Endodermal cell (in vitro differentiated cells): ENCODE measurements at places on chromosomes 2 and 18. TPM values are rescaled to one million over a fixed set of nuclear protein-coding genes. Genes with fewer than 3 reads are reported as not detected.

- no peaks in the 10 kb centered on the region for H3K36me3 ChIP-seq
- DNase-seq, result no peak
- no peak overlapping the region for H3K4me3 ChIP-seq
- no peaks in the 10 kb centered on the region for H3K4me1 ChIP-seq
- H3K27me3 ChIP-seq, result peaks cover 57% of the 10 kb centered on the region
Measured at GRCh38 chr2:134675314-134675713, 43.5 kb downstream of the TMEM163 start.

Gene VWC2L
- total RNA-seq, result not detected in 2 replicates

DNA sequence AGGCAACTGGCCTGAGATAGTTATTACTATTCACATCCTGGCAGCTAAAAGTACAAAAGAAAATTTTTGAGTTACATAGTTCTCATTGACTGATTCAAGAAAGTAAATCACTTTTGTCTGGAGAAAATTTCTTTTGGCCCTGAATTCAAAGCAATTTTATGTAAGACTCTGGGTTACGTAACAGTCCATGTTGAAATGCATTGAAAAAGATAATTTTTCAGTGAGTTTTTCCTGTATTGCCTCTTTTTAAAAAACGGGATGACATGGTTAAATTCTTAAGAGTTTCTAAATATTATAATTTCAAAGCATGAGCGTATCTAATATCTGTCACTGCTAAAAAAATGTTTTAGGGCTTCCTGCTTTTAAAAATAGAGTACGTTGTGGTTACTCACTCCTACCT is 72.7 kb downstream of the ANKRD12 start:
- no peak overlapping the region for H3K27ac ChIP-seq
- DNase-seq, result no peak
- peaks cover 30% of the 10 kb centered on the region for H3K36me3 ChIP-seq
- no peaks in the 10 kb centered on the region for H3K4me1 ChIP-seq
- no peaks in the 10 kb centered on the region for H3K27me3 ChIP-seq

Gene RAB3GAP1
- total RNA-seq, result 26.4 and 28.5 TPM in 2 replicates

Gene AMER3
- total RNA-seq, result 0.91 to 1.1 TPM in 2 of 3 replicates, not detected in the other

GRCh38 chr18:54626779-54627178 is 35.7 kb downstream of the DYNAP start:
- no peak overlapping the region for H3K27ac ChIP-seq
- DNase-seq, result peak; percentile 51
- H3K4me1 ChIP-seq, result no peaks in the 10 kb centered on the region
- H3K36me3 ChIP-seq, result no peaks in the 10 kb centered on the region
- H3K4me3 ChIP-seq, result no peak overlapping the region
- H3K27me3 ChIP-seq, result no peaks in the 10 kb centered on the region

DNA sequence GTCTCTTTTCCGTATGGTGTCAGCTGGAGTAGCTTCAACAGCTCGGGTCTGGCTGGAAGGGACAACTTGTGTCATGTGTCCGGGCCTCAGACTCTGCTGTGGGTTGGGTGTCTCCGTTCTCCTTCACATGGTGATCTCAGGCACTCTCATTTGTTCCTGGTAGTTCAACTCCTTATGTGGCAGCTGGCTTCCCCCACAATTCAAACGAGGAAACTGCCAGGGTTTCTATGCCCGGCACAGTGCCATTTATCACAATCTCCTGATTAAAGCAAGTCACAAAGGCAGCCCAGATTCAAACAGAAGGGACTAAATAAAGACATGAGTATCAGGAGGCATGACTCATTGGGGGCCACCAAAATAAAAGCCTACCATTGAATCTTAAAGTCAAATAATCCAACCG is 22.7 kb downstream of the MRO start:
- DNase-seq, result no peak
- H3K27me3 ChIP-seq, result no peaks in the 10 kb centered on the region
- no peak overlapping the region for H3K4me3 ChIP-seq
- peaks cover 11% of the 10 kb centered on the region for H3K4me1 ChIP-seq
- H3K36me3 ChIP-seq, result no peaks in the 10 kb centered on the region
- H3K27ac ChIP-seq, result no peak overlapping the region

- no peak overlapping the region for H3K4me3 ChIP-seq
- H3K27ac ChIP-seq, result peak overlapping the region; percentile 94
- no peaks in the 10 kb centered on the region for H3K4me1 ChIP-seq
Measured at GRCh38 chr2:186717320-186718007, 23.6 kb downstream of the FAM171B start.

Gene SP100
- 0.36 and 0.70 TPM in 2 replicates for total RNA-seq

DNA sequence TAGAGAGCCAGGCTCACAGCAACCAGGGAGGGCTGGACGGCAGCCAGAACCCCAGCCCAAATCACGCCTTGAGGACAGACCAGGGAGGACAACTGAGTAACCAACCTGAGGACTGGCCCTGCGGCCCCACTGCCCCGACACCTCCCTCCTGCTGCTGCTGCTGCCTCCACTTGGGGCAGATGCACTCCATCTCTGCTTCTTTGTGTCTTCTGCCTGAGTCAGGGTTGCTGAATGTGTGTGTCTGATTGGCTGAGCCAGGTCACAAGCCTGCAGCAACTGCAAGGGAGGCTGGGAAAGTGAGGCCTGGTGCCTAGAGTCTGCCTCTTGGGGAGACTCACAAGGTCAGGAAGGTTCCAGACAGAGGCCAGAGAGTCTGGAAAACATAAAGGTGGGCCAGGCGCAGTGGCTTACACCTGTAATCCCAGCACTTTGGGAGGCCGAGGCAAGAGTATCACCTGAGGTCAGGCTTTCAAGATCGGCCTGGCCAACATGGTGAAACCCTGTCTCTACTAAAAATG is 83.4 kb downstream of the ZFP36L2 start:
- no peaks in the 10 kb centered on the region for H3K4me1 ChIP-seq
- H3K27me3 ChIP-seq, result no peaks in the 10 kb centered on the region
- no peak for DNase-seq
- H3K27ac ChIP-seq, result no peak overlapping the region

DNA sequence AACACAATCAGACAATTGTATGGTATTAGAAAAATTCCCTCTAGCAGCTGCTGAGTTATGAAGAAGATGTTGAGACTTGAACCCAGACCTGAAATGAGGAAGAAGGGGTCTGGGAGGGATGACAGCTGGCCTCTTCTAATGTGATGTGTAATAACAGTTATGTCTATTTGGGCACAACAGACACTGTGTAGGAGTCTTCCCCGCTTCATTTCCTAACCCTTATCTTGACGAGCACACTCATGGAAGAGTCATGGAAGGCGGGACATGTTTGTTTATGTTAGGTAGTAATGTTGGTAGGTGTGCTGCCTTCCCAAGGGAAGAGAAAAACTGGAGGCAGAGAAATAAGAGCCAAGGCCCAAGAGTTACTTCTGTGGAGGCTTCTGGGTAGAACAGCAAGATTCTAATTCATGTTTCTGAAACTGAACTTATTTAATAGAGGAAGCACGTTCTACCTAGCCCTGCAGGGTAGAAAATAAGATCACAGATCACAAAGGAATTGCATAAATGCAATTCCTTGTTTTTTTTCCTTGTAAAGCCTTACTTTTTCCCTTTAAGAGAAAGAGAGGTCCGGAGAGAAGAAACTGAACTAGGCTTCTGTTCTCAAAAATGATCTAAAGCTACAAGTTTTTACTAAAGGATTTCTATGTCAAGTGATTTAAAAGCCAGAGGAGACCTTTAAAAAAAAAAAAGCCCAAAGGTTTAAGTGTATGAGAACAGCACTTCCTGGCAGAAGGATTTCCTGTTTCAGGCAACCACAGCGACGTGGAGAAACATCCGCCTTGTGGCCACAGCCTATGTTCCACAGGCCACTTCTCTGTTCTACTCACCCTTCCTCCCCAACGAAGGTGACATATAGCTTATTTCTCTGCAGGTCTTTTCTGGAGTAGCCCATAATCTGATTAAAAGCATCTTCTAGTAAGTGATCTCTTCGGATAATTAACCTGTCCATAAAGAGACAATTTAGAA is 68.5 kb upstream of the STK17B start:
- no peaks in the 10 kb centered on the region for H3K4me1 ChIP-seq
- no peaks in the 10 kb centered on the region for H3K36me3 ChIP-seq
- H3K27me3 ChIP-seq, result no peaks in the 10 kb centered on the region
- no peak overlapping the region for H3K4me3 ChIP-seq
- DNase-seq, result no peak

DNA sequence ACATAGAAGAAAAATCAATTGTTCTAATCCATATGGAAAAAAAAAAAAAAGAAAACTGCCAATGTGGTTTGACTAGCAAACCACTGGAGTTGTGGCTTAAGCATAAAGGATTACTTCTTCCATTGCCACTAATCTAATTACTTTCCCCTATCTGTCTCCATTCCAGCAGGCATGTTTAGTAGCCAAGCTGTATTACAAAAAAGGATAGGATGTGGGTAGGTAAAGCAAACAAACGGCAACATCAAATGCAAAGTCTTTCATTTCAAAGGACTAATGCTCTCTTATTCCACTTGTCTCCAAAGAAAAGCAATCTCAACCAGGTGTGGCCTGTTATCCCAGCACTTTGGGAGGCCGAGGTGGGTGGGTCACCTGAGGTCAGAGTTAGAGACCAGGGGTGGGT is 36.5 kb downstream of the SLC8A1 start:
- H3K4me1 ChIP-seq, result no peaks in the 10 kb centered on the region
- no peak overlapping the region for H3K27ac ChIP-seq
- no peak for DNase-seq
- no peaks in the 10 kb centered on the region for H3K36me3 ChIP-seq
- H3K27me3 ChIP-seq, result no peaks in the 10 kb centered on the region

DNA sequence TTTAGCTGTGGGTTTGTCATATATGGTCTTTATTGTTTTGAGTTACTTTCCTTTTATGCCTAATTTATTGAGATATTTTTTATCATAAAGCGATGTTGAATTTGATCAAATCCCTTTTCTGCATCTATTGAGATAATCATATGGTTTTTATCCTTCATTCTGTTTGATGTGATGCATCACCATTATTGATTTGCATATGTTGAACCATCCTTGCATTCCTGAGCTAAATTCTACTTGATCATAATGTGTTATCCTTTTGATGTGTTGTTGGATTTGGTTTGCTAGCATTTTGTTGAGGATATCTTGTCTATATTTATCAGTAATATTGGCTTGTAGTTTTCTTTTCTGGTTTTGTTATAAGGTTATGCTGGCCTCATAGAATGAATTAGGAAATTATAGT is 308.5 kb downstream of the ADCYAP1 start:
- no peaks in the 10 kb centered on the region for H3K4me1 ChIP-seq
- H3K4me3 ChIP-seq, result no peak overlapping the region
- no peak overlapping the region for H3K27ac ChIP-seq

Gene ITPRIPL1
- 1.5 to 6.8 TPM (median 6.3 TPM) in 3 replicates for total RNA-seq

DNA sequence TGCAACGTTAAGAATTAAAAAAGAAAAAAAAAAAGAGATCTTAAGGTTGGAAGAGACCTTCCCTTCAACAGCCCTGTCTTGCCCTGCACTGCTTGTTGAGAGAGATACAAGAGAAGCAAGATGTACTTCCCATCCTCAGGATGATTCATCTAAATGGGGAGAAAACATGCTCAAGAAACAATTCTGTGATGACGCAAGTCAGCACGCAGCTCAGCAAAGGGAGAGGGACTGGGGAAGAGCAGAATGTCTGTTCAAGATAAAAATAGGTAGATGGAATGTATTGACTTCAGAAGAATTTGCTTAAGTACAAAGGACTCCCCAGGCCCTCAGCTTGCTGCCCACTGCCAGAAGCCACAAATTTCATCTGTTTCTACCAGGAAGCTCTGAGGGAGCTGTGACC is 198.2 kb upstream of the SPRED2 start:
- no peak for DNase-seq
- no peaks in the 10 kb centered on the region for H3K27me3 ChIP-seq
- H3K4me3 ChIP-seq, result no peak overlapping the region
- no peak overlapping the region for H3K27ac ChIP-seq
- H3K4me1 ChIP-seq, result no peaks in the 10 kb centered on the region
- H3K36me3 ChIP-seq, result no peaks in the 10 kb centered on the region

GRCh38 chr18:34834897-34835296 is 124.8 kb downstream of the DTNA start:
- H3K27me3 ChIP-seq, result no peaks in the 10 kb centered on the region
- no peak for DNase-seq
- H3K4me3 ChIP-seq, result no peak overlapping the region
- H3K4me1 ChIP-seq, result no peaks in the 10 kb centered on the region
- H3K27ac ChIP-seq, result no peak overlapping the region

DNA sequence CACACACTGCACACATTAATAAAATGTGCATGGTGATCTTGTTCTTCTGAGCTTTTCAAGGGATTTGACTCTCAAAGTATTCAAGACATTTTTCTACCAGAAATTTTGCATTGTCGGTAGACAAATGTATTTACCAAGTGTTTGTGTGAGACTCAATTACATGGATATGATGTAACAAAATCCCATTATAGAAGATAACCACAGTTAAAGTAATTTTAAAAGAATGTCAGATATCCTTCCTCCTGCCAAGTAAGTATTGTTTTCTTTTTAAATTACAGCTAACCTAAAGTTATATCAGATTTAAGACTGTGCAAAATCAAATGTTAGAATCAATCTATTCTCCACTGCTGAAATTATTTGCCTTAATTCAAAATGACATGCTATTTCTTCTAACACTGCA is 1344.5 kb upstream of the CHAC2 start:
- DNase-seq, result no peak
- H3K4me3 ChIP-seq, result no peak overlapping the region
- no peaks in the 10 kb centered on the region for H3K27me3 ChIP-seq
- H3K27ac ChIP-seq, result no peak overlapping the region
- no peaks in the 10 kb centered on the region for H3K4me1 ChIP-seq

DNA sequence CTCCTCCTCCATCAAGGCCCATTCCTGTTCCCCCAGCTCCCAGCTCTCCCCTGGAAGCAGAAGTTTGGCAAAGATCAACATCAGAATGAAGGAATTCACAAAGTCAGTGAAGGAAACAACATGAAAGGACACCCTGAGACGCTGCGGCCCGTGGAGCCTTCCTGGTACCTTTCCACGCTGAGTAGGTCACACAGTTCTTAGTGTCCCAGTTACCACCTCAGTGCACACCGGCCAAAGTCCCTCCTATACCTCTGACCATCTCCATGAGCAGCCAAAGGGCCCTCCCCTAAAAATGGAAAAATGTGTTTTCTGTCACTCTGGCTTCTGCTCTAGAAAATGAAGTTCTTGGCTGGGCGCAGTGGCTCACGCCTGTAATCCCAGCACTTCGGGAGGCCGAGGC is 191.6 kb upstream of the AGAP1 start:
- no peaks in the 10 kb centered on the region for H3K27me3 ChIP-seq
- no peak for DNase-seq
- no peak overlapping the region for H3K4me3 ChIP-seq
- H3K4me1 ChIP-seq, result no peaks in the 10 kb centered on the region

- no peak for DNase-seq
- no peaks in the 10 kb centered on the region for H3K4me1 ChIP-seq
- H3K4me3 ChIP-seq, result no peak overlapping the region
- H3K27ac ChIP-seq, result no peak overlapping the region
Measured at GRCh38 chr2:207729465-207729998, 18.1 kb downstream of the CCNYL1 start.

- DNase-seq, result peak; percentile 70
- H3K36me3 ChIP-seq, result no peaks in the 10 kb centered on the region
- H3K4me1 ChIP-seq, result peaks cover 9% of the 10 kb centered on the region
Measured at GRCh38 chr2:112725545-112726457, 5.0 kb downstream of the NT5DC4 start.

- H3K4me3 ChIP-seq, result no peak overlapping the region
- DNase-seq, result no peak
- no peaks in the 10 kb centered on the region for H3K4me1 ChIP-seq
- no peaks in the 10 kb centered on the region for H3K27me3 ChIP-seq
- no peak overlapping the region for H3K27ac ChIP-seq
Measured at GRCh38 chr2:117500721-117501120, 313.8 kb upstream of the DDX18 start.
